ENCODE measurements at places on chromosomes 3 and 15.

DNA sequence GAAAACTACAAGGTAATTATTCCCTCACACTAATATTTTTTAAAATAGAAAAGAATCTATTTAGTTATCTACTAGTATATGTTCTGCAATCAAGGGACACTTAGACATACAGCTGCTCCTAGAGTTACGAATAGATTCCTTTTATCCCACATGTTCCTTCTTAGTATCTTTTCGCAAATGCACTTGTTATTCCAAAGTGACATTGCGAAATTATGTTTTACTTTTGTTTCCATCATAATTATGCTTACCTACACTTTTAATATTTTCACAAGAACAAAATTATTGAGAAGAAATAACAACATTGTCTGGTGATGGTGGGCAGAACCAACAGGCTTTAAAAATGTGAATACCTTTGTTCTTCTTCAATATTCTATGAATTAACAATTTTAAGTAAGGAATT is 107.1 kb upstream of the MELTF start:
- DNase-seq, result no peak

- DNase-seq, result no peak
Measured at GRCh38 chr3:37984596-37984995, 6.0 kb upstream of the VILL start.

DNA sequence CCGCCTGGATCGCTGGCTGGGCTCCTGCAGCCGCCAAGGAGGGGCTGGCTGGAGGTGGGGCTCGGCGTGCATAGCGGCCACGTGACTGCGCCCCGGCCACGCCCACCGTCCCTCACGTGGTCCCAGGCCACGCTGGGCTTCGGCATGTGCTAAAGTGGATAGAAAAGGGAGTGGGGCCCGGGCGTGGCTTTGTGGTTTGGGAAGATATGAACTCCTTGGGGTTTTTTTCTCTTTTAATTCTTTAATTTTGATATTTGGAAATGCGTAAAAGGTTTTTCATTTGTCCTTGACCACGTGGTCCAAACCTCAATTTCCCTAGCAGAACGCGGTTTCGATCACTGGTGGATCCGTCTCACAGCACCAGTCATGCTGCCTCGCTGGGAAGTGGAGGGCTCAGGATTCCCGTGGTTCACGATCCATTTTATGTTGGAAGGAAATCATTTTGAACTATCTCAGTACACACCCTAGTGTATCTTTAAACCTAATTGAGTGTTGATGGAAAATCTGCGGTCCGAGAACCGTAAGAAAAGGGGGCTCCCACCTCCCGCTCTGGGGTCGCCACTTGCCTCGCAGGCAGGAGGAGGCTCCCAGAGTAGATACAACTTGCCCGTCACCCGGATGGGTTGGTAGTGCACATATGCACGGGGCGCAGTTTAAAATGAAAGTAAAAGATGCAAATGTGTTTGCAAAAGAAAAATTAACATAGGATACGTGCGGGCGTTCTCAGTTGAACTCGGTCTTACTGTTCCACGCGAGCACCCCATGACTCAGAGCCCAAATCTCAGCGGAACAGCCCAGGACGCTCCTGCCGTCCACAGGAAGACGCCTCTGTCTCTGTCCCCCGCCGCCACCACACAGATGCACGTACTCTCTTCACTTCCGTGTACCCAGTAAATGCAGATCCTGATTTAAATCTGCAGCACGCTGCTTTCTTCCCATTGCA is 141.9 kb downstream of the PGPEP1L start:
- DNase-seq, result peak; percentile 87

DNA sequence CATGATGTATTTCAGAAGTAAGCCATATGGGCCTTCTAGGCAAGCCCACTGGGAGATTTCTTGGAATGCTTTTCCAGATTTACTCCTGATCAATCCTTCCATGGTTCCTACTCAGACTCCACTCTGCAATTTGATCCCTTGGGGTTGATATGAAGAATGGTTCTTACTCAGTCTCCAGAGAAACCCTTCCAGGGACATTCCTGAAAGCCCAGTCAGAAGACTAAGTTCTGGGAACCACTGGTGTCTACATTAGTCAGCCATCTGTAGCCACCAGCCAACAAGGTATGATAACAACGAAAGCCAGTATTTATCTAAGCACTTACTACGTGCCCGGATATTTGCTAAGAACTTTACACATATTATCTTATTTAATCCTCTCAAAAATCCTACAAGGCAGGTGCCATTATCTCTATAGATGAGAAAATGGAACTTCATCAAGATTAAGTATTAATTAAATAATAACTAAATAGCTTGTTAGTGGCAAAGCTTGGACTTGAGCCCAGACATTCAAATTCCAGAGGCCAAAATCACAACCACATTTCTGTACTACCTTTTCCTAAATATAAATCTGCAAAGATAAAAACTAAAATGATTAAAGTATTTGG is 32.7 kb downstream of the ZNF385D start:
- no peak for DNase-seq

- DNase-seq, result no peak
Measured at GRCh38 chr15:80594091-80594889, 100.8 kb upstream of the ABHD17C start.

GRCh38 chr3:22231061-22231460 is 480.1 kb upstream of the ZNF385D start:
- no peak for DNase-seq

DNA sequence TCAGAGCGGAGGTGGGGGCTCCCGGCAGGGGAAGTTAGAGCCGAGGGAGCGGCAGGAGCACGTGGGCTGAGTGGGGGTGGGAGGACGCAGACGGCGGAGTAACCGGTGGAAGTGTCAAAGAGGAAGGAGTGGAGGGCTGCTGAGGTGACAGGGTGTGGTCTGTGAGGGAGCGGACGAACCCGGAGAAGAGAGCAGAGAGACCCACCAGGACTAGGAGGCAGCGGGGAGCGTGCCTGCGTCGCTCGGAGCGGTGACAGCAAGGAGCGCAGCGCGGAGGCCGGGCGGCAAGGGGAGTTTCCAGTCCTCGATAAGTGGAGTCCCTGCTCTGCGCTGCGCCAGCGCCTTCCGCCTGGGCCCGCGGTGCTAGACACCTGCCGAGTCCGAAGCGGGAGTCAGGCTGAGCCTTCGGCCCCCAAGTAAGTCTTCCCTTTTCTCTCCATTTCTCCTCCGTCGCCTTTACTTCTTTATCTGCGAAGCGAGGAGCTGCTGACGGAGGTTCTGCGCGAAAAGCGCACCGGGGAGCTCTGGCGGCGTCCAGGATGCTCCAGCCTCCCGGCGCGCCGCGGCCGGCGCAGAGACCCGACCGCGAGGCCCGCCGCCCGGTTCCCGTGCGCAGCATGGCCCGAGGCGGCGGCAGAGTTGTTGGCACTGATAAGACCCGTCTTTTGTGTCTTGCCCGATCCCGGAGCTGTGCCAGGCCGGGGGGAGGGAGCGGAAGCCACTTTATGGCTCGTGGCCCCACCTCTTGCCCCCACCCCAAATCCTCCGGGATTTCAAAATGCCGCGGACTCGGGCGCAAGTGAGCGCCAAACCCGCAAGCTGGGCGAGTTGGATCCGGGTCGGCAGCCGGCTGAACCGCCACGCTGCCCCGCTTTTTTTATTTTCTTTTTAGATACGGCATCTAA is 533.0 kb upstream of the SEMA6D start:
- DNase-seq, result peak; percentile 50

DNA sequence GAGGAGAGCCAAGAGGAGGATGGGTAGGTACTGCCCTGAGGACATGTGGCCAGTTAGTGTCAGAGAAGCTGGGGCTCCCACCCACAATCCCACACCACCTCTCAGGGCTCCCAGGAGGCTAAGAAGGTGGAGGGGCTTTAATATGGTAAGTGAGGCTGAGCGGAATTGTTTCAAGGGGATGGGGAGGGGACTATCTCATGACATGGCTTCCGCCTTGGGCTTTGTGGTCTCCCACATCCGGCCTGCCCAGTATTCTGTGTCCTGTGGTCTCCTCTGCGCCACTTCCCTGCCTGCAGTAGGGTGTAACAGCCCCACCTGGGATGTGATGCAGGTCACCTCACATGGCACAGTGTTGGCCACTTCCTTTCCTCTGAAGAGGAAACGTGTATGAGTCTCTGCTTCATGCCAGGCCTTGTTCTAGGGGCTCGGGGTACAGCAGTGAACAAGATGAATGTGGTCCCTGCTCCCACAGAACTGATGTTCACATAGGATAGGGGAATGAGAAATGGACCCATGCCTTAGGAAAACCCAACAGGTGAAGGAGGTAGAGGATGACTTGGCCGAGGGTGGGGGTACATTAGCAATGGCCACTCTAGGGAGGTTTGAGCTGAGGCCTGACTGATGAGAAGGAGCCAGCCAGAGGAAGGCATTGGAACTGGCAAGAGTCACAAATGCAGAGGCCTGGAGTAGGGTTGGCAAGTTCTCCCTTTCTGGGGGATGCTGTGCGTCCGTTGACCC is 3.2 kb downstream of the NEIL1 start:
- peak; percentile 89 for DNase-seq

DNA sequence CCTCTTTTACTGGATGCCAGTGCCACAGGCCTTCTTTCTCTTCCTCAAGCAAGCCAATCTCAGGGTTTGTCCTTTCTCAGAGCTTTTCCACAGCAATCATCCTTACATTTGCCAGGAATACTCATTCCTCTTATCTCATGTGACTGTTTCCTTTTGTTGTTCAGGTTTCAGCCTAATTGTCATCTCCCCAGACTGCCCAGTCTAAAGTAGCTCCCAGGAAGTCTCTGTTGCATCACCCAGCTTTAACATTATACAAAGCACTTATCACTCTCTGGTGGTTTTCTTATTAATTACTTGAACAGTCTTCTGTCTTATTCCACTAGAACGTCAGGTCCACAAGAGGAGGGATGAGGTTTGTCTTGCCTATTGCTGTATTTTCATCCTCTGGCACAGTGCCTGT is 65.8 kb downstream of the CADPS start:
- no peak for DNase-seq

DNA sequence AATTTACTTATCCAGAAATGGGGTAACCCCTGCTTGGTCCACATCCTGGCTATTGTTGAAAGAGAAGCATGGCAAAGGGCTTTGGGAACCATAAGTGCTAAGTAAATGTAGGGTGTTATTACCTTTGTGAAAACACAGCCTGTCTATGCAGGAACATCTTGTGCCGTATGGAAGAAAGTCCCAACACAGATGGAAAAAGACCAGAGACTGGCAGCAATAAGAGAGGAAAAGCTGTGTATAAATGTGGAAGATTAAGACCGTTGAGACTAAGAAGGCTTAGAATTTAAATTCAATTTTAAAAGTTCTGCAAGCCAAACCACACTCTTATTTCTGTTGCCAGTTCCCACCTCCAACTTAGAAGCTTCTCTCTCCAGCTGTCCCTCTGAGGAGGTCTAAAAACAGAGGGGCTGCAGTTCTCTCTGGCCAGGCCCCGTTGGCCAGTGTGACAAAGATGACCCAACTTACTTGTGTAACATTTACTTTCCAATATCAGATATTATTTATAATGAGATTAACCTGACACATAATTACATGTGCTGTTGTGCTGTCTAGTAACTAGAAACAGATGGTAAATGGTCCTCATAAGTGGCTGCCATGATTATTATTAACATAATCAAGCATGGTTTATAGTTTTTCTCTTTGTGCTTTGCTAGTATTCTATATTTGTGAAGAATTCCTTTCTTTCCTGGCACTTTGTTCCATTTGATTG is 7.0 kb downstream of the MINDY4B start:
- DNase-seq, result no peak

DNA sequence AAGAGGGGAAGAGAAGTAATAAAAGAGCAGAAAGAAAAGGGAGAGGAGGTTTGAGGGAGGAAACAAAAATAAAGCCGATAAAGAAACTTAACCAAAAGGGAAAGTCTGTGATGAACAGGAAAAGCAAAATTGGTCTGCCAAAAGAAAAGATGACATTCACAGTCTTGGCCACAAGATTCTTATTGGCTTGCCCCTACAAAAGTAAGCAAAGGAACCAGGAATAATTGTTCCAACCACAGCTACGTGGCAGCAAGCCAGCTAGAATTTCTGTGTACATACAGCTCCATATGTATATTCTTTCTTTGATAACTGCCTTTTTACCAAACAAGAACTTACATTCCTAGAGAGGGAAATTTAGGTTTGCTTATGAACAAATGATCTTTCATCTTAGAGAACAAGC is 79.6 kb downstream of the MLH1 start:
- DNase-seq, result peak; percentile 11

DNA sequence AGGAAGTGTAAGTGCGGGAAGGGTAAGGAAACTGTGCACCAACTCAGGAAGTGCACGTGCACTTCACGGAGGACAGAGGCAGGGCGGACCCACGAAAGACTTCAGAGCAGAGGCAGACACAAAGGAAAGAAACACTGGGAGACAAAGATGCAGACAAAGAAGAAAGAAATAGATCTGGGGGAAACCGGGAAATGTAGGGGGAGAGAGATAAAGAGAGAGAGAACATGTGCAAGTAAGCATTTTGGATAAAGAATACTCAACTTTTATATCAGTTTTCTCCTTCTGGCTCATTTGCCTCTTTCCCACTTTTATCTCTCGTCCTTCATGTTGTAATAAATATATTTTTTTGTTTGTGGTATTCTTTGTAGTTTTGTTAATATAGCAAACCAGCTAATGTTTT is 204.2 kb downstream of the WDR72 start:
- no peak for DNase-seq

DNA sequence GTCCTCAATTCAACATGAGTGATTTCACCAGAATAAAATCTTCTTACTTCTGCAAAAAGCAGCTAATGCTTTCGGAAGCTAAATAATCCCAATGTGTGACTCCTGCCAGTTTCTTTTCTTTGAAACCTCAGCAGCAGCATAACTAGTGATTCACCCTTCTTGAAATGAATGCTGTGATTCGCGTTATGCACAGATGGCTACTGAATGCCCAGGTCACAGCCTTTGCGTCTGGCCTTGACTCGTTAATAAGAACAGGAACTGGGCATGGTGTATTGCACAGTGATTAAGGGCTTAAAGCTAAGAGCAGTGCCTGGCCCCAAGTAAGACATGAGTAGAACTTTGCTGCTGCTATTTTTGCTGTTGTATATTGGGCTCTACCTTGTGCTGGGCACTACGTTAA is 19.0 kb downstream of the CGNL1 start:
- DNase-seq, result no peak

- no peak for DNase-seq
Measured at GRCh38 chr15:46996359-46996758, 720.9 kb upstream of the SEMA6D start.

GRCh38 chr15:62988701-62989100 is 53.8 kb upstream of the TPM1 start:
- DNase-seq, result no peak

DNA sequence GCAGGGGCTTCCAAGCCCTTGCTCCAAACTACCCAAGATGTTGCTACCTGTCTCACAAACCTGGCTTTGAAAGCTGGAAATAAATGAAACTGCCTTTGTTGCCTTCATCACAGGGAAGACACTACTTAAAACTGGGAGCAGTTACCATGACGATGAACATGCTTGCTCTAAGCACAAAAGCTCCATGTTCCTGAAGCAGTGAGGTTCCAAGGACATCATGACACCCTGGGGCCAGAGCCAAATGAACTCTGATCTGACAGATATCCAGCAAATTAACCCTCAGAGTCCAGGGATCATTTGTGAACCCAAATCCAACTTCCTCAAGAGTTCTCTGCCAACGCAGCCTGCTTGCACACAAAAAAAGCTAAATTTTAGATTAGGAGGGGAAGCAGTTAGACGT is 10.7 kb downstream of the TRAIP start:
- DNase-seq, result no peak
